Right ventricle myocardium inferior (tissue), 1 donor: ENCODE measurements at places on chromosomes 12 and 14. TPM values are rescaled to one million over a fixed set of nuclear protein-coding genes. Genes with fewer than 3 reads are reported as not detected.

HAL gene
- total RNA-seq = 0.68 TPM

ADCY4 gene
- total RNA-seq = 27.3 TPM

GRCh38 chr14:72738161-72738611 is 155.7 kb downstream of the DPF3 start:
- no peak for DNase-seq

DNA sequence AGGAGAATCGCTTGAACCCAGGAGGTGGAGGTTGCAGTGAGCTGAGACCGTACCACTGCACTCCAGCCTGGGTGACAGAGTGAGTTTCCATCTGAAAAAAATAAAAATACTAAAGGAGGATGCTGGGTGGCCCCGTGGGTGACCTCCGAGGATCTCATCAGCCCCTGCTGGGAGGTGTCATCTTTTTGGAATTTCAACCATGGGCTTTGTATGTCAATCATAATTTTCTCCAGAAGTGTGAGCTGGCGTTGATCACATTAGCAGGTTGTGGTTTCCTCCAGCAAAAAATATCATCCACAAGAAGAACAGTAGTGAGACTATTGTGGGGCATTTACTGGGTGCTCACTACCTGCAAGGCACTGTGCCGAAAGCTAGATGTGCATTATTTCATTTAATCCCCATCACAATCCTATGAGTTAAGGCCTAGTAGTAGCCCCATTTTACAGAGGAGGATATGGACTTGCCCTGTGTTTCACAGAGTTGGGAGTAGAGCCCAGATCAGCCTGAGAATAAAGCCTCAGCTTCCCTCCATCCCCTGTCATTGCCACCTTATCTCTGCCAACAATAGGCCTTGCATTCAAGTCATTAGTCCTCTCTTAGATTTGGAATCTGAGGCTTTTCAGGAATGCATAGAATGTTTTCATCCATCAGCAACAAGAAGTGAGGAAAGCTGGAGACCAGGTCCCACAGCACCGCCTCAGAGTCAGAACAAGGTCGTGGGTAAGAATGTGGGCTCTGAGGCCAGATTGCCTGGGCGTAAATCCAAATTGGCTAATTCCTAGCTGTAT is 39.8 kb downstream of the SVOP start:
- DNase-seq = no peak

GRCh38 chr14:87405563-87405962 is 587.4 kb downstream of the GALC start:
- no peak for DNase-seq

DNA sequence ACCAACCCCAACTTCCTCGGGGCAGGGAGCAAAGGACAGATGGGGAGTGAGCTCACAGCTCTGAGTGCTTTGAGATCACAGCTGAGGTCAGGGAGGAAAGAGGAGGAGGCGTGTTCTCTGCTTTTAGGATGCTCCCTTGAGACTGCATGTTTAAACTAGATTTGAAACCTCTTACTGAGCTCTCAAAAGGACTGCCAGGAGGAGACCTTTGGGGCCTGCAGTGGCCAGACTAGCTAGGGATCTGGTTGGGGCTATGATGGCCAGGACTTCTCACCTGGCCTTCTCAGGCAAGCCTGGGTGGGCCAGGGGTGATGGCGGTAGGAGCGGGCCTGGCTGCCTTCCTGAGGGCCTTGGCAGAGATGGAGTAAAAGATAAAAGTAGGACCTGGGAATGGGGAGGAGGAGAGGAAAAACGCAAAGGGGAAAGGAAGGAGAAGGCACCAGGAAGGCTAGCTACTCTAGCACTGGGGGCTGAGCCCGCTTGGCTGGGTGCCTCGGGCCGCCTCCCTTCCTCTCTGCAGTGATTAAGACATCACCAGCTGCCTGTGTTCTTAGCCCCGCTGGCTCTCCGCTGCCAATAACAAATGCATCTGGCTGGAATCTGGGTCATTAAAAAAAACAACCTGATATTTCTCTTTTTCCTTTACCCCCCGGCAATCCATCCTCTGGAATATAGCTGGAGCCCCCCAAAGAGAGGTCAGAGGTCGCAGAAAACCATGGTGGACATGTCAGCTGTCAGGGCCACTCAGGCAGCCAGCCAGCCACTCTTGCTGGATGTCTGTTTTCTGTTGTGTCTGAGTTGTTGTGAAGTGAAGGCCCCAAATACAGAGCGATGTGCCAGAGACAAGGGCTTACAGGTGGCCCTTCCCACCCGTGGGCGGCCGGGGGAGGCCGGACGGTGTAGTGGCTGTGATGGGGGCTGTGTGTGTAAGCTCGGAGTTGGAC is 141.3 kb downstream of the TSPAN9 start:
- DNase-seq = peak; percentile 93

DNA sequence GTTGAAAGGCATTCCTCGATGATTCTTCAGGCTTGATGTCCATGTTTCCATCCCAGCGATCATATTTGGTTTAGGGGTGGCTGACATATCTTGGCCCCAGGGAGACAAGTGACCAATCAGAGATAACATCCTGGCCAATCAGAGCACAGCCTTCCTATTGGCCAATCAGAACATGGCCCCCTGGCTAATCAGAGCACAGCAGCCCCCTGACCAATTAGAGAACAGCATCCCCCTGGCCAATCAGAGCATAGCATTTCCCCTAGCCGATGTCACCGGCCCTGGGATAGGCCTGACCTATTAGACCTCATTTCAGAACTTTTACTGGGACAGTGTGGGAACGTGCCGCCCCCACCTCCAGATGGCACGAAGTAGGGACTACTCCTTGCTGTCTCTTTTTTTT is 182.2 kb downstream of the AACS start:
- DNase-seq = no peak

GRCh38 chr14:99838639-99839134 is 45.5 kb downstream of the EML1 start:
- no peak for DNase-seq

GRCh38 chr14:21087294-21088091 is 11.0 kb downstream of the ZNF219 start:
- DNase-seq = no peak
